ENCODE measurements at places on chromosomes 2 and 18. TPM values are rescaled to one million over a fixed set of nuclear protein-coding genes. Genes with fewer than 3 reads are reported as not detected.

Gene SERPINB5
- total RNA-seq, result not detected

Gene AQP12A
- not detected for total RNA-seq

DNA sequence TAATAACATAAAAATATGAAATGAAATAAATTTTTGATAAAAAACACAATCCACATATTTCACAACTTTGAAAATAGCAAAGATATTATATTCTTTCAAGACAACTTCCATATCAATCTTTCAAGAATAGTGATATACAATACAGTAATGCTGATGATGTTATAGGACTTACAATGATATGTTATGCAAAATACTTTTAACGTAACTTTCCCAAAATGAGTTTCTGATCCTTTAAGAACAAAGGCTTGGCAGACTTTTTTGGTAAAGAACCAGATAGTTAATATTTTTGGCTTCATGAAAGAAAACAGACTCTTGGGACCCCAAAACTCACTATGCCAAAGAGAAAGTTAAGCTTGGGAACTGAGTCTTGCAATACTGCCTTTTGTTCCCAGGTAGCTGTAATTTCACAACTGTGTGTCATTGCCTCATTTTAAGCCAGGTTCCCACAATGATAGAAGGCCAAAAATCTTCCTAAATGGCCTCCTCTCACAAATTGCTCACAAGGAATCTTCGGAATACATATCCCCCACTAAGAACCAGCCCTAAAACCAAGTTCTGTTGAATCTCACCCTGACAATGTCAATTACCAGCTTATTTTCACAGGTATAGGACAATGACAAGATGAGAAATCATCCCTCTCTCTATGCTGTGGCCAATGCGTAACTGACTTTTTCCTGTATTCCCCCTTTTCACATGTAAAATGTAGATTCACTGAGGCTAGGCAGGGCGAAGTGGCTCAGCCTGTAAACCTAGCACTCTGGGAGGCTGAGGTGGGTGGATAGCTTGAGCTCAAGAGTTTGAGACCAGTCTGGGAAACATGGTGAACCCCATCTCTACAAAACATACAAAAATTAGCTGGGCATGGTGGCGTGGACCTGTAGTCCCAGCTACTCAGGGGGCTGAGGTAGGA, 54.8 kb upstream of the STRN start:
- DNase-seq, result no peak
- H3K27me3 ChIP-seq, result no peaks in the 10 kb centered on the region
- no peaks in the 10 kb centered on the region for H3K4me1 ChIP-seq
- no peak overlapping the region for H3K27ac ChIP-seq
- H3K4me3 ChIP-seq, result no peak overlapping the region

- no peaks in the 10 kb centered on the region for H3K27me3 ChIP-seq
- no peaks in the 10 kb centered on the region for H3K36me3 ChIP-seq
- no peak overlapping the region for H3K4me3 ChIP-seq
- H3K27ac ChIP-seq, result no peak overlapping the region
Measured at GRCh38 chr2:110991911-110992310, 128.8 kb upstream of the BCL2L11 start.

- no peak overlapping the region for H3K27ac ChIP-seq
- no peak overlapping the region for H3K4me3 ChIP-seq
- no peaks in the 10 kb centered on the region for H3K27me3 ChIP-seq
- no peaks in the 10 kb centered on the region for H3K4me1 ChIP-seq
- no peaks in the 10 kb centered on the region for H3K36me3 ChIP-seq
Measured at GRCh38 chr2:231342061-231342711, 53.3 kb upstream of the B3GNT7 start.

DNA sequence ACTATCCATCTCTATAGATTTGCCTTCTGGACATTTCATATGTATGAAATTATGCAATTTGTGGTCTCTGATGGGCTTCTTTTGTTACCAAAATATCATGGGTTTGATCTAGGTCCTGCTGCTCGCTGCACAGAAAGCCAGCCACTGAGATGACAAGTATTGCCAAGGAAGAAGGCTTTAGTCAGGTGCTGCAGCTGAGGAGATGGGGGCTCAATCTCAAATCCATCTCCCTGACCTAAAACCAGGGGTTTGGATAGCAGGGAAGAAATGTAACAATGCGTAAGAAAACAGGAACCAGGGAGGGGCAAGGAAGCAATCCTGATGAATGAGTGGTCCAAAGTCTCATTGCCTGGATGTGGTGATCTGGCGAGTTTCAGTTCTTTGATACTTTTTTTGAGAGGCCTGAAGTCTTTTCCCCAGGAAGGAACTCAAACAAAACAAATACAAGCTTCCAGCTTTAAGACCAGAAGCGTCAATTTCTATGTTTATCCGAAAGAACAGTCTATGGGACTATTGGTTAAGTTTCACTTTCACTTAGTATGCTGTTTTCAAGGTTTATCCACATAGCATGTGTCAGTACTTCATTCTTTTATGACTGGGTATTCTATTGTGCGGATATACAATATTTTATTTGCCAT, 3.4 kb upstream of the CKAP2L start:
- DNase-seq, result no peak
- H3K4me1 ChIP-seq, result peaks cover 14% of the 10 kb centered on the region
- H3K27ac ChIP-seq, result no peak overlapping the region
- no peaks in the 10 kb centered on the region for H3K36me3 ChIP-seq
- no peak overlapping the region for H3K4me3 ChIP-seq

DNA sequence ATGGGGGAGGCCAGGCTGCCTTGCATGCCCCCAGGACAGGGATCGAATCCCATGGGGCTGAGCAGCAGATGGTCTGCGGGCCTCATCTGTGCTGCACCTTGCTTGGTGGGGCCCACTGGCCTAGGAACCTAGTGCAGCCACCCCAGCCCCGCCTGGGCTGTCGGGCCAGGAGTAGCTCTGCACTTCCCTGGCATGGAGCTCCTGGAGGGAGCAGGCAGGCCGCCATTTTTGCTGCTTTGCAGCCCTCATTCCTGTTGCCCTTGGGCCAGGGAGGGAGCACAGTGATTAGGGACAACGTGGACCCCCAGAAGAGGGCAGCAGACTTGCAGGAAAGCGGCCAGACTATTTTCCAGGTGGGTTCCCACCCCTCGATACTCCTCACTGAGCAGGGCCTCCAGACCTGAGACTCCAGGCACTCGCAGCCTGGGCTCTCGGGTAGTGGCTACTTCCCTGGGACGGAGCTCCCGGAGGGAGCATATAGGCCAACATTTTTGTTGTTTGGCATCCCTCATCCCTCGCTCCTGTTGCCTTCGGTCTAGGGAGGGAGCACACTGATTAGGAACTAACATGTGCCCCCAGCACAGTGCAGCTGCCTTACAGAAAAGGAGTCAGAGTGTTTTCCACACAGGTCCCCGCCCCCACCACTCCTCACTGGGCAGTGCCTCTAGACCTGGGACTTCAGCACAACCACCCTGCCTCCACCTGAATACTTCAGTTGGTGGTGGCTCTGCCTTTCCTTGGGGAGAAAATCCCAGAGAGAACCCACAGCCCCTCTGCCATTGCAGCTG, 99.5 kb downstream of the MAIP1 start:
- no peaks in the 10 kb centered on the region for H3K27me3 ChIP-seq
- no peak for DNase-seq
- H3K4me1 ChIP-seq, result no peaks in the 10 kb centered on the region
